ENCODE measurements at places on chromosomes 6 and 20. TPM values are rescaled to one million over a fixed set of nuclear protein-coding genes. Genes with fewer than 3 reads are reported as not detected.

DNA sequence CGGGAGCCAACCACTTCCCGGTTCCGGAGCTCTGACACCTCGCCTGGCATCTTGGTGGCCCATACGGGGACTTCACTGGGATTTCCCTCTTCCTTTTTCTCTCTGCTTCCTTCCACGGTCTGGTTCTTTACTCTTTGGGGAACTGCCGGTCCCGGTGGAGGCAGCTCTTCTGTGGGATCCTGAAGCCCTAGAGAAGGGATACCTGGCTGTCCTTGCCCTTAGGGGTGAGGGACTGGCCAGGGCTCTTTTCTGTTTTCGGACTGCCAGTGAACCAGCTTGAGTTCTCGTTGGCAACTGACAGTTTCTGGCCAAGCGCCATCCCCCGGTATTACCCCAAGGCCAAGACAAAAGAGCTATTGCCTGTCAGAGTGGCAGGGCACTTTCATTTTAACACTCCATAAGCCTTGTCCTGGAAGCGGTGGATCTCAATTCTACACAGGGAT lies 880 bp upstream of the CPXM1 start:
- DNase-seq, result no peak

DNA sequence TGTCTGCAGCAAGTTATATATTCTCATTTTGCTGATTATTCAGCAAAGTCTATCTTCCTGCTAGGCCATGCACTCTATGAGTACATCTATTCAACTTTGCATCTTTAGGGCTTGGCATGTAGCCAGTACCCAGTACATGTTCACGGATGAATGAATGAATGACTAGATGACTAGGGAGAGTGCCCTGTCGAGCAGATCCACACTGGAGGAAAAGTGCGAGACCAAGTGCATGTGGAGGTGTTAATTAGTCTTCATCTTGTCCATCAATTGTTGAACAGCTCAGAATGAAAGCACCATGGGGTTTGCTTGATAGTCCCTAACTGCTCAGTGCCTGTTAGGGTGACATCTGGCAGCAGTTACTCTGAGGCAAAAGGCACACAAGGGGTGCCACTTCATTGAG lies 30.4 kb downstream of the TM9SF4 start:
- DNase-seq, result no peak

DNA sequence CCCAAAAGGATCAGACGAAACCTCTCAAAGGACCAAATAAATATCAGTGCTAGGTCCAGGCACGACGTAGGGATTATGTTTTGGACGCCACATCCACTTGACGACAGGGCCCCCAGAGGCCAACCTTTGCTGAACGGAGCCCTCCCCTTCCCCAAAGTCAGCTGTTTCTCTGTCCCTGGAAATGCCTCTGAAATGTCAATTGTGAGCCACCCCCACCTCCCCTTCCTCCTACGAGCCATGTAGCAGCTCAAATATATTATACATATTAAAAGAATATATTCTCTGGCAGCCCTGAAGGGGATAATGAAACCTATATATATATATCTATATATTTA lies 39.6 kb upstream of the BLCAP start:
- no peak for DNase-seq

GRCh38 chr6:25192590-25193459 lies 86.3 kb upstream of the CARMIL1 start:
- no peak for DNase-seq

DNA sequence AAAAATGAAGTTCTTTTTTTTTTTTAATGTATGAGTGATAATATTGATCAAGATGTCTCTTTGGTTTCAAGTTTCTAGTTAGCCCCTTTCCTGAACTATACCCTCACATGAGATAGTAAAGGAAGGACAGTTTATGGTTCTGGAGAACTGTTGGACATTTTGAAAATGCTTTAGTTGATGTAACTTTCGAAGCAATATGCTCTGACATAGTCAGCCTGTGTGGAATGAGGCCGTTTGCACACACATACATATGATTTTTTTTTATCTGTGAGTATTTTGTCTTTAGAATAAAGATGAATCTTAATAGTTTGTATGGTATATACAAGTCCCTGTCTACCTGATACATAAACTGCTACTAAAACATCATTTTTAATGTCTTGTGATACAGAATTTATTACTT lies 177.0 kb downstream of the ARID1B start:
- DNase-seq, result no peak

GRCh38 chr6:44002593-44003344 lies 124.5 kb downstream of the MRPL14 start:
- DNase-seq, result peak; percentile 81

DNA sequence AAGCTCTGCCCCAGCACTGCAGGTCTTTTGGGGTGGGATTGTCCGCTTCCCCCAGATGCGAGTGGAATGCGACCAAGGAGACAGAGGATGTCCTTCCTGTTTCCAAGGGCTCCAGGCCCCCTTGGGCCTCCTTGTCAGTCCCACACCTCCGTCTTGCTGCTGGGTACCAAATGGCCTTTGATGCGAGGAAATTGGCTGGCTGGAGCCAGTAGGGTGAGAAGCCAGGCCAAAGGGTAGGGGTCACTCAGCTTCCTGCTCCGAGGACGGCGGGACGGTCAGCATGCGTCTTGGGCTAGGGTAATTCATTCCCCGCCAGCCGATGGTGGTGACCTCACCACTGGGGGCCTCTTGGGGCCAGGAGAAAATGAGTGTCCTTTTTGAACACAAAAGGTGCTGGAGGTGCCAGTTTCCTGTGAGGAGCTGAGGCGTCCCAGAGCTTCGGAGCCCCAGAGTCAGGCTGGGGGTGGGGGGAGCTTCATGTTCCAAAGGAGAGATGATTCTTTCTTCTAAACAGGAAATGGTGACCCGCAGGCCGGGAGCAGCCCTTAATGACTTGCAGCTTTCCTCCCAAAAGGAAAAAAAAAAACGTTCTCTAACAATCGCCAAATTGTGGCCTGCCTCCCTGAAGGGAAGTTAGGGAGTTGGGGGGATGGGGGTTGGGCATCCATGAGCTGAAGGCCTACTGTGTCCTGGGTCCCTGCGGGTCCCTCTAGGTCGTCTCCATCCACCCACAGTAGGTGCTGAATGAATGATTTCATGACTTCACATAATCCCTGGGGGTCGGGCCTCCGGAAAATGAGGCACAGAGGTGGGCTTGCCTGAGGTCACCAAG lies 6.7 kb downstream of the SNAI1 start:
- DNase-seq, result peak; percentile 84

GRCh38 chr6:151002491-151002935 lies 137.0 kb downstream of the MTHFD1L start:
- no peak for DNase-seq

DNA sequence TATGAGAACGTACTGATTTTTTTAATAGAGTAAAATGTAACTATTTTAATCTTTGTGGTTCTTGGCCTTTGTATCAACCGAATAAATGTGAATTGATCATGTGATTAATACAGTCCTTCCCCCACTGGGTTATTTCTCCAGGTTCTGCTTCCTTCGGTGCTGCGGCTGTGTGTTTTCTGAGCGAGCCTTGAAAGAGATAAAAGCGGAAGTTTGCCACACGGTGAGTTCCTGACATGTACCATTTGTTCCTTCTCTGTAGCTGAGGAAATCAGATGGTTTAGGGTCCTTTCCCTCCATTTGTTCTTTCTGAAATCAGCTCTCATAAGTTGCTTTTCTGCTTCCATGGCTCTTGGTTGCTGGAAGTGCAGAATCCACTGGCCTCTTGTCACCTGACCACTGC lies 15.5 kb downstream of the RTF2 start:
- no peak for DNase-seq

DNA sequence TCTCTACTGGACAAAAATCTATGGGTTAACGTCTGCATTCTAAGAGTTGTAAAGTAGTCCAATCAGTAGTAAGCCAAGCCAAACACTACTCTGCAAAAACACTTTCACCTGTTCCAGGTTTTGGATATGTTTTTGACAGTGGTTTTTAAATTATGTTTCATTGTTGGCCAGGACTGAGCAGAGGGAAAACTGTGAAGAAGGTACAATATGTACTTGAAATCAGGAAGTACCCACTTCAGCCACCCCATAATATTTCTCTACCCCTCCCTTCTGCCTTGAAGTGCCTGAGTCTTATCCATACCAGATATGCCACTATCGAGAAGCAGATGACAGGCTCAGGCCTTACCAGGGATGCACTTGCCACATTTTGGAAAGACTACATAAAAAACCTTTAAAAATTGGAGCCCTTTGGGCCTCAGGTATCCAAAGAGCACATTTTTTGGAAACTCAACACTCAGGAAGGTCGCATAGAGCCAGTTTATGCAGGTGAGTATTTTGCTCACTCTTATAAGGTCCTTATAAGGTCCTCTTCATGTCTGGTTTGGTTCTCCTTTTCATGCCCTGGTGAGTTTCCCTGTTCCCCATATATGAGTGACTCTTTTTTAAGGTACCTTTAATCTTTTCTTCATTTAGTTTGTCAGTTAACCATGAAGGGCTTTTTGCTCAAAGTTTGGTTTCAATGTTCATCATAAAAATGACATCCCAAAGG lies 859.3 kb upstream of the FLRT3 start:
- no peak for DNase-seq

DNA sequence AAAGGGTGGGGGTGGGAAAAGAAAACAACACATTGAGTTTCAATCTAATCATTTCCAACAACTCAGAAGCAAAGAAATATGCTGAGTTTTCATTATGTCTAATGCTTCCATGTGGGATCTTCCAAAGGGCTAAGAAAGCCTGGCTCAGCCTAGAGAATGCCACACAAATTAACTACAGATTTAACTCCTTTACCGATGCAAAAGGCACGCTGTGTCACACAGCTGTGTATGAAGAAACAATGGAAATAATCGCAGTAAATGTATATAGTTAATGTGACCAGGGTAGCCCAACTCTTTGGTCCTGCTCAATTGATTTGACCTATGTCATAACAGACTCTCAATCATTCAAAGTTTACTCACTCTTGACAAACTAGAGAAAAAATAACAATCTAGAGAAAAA lies 17.8 kb downstream of the B4GALT5 start:
- no peak for DNase-seq

- no peak for DNase-seq
Observed at GRCh38 chr6:105320765-105321164, 82.1 kb downstream of the PREP start.

DNA sequence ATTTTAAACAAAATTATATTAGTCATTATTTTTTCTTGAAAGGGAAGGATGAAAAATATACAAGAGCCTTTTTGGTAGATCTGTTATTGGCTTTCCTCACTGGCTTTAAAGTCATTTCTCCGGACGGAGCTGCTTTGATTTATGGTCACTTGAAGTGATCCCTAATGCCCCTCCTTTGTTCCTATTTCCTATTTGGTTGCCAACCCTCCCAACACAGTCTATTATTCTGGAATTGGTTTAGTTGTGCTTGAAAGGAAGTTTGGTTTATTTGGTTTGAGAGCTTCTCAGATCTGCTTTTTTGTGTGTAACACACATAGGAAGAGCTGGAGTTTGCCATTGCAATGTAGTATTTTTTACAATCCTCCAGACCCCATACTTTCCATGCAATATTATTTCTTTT lies 347.9 kb downstream of the RFPL4B start:
- no peak for DNase-seq

DNA sequence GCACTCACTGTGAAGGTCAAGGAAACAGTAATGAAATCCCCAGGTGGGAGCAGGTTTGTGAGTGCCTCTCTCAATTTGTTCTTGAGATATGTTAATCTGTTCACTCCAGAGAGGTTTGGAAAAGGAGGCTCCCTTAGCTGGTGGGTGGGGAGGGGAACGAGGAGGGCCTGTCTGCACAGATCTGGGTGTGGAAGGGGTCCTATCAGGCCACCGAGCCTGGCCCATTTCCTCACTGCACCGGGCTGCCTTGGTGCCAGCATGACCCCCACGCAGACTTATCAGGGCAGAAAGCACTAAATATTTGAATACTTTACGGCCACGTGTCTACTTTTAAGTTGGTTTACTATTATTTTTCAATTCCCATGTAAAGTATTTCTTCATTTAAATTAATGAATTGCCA lies 8.3 kb downstream of the AGPAT4 start:
- no peak for DNase-seq

- no peak for DNase-seq
Observed at GRCh38 chr6:88519301-88520016, 353.3 kb upstream of the CNR1 start.

GRCh38 chr6:25342802-25343201 lies 63.6 kb downstream of the CARMIL1 start:
- DNase-seq, result no peak

GRCh38 chr6:122770835-122771601 lies 8.5 kb upstream of the FABP7 start:
- no peak for DNase-seq

- DNase-seq, result no peak
Observed at GRCh38 chr6:71035871-71036270, 79.0 kb upstream of the B3GAT2 start.

- DNase-seq, result peak; percentile 69
Observed at GRCh38 chr20:4082406-4083097, 67.2 kb upstream of the RNF24 start.

DNA sequence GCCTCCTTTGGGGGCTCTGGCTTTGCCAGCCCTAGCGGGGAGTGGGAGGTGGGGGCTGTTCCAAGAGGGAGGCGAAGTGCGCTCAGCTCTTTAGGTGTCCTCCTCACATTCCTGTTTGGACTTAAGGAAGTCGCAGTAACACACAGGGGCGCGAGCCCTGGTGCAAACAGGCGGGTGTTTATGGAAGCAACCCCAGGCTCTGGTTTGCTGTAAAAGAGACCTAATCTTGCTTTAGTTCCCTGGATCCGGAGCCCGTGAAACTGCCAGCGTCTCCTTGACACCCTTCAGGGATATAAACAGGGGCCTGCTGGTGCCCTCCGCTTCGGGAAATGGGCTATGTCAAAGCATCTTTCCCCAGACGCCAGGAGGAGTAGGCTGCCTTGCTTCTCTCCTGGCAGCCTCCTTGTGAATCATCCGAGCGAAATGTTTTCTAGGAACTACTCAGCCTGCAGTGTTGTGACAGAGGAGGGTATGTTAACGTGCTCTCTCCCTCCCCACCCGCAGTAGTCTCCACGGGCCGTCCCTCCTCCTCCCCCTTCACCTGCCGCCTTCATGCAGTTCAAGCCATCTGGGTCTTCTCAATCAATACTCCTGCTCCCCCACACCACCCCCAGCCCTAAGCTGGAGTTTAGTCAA lies 168.0 kb upstream of the LRFN2 start:
- DNase-seq, result no peak

The PRR18 gene
- total RNA-seq, result not detected

The DNAH8 gene
- 0.02 TPM for total RNA-seq

The GSTA2 gene
- not detected for total RNA-seq

The GPX5 gene
- not detected for total RNA-seq

The SLC25A27 gene
- 8.4 TPM for total RNA-seq

The AK9 gene
- total RNA-seq, result 5.3 TPM

The MICB gene
- 0.83 TPM for total RNA-seq

The ULBP2 gene
- total RNA-seq, result 0.69 TPM

The POM121L2 gene
- not detected for total RNA-seq

The CALHM5 gene
- 0.82 TPM for total RNA-seq

The KCNK15 gene
- total RNA-seq, result 0.79 TPM

The LIN28B gene
- total RNA-seq, result not detected

The ATP9A gene
- 32.9 TPM for total RNA-seq

The SMOC2 gene
- 12.3 TPM for total RNA-seq

The TAF8 gene
- total RNA-seq, result 16.6 TPM

The LAMA2 gene
- 27.3 TPM for total RNA-seq

The TSBP1 gene
- not detected for total RNA-seq
